Kidney glomerular epithelial cell (primary cell): ENCODE measurements at places on chromosomes 3 and 15.

DNA sequence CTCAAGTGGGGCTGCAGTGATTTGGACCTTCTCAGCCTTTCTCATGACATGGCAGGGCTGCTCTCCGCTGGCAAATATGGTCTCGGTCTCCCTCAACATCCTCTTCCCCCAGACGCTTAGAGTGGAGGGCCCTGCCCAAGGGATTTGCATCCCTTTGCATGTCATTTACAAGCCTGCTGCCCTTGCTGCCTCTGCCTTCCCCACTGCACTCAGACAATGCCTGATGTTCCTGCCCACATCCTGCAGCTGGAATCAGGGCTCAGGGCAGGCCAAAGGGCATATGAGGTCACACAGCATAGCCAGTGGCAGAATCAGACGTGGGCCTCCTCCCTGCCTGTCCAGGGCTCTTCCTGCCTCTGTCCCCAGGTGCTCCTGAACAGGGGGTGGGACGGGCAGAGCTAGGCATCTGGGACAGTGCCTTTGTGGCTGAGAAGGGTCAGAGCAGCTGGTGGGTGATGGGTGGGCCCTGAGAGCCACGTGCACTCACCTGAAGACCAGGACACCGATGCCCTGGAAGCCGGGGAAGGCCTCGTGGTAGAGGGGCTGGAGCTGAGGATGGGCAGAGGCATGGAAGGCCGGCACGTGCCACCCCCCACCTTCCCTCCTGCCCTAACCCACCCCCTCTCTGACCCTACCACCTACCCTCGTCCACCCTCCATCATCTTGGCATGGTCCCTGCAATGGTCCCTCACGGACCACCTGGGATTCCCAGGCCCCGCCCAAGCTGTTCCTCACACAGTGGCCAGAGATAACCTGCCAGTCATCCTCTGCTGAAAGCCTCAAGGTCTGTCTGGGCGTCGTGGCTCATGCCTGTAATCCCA, 27.4 kb upstream of the GOLGA6C start:
- no peak for DNase-seq

- DNase-seq: no peak
Observed at GRCh38 chr3:7520059-7520458, 659.1 kb downstream of the GRM7 start.

- no peak for DNase-seq
Observed at GRCh38 chr3:18114894-18115293, 310.2 kb downstream of the SATB1 start.

DNA sequence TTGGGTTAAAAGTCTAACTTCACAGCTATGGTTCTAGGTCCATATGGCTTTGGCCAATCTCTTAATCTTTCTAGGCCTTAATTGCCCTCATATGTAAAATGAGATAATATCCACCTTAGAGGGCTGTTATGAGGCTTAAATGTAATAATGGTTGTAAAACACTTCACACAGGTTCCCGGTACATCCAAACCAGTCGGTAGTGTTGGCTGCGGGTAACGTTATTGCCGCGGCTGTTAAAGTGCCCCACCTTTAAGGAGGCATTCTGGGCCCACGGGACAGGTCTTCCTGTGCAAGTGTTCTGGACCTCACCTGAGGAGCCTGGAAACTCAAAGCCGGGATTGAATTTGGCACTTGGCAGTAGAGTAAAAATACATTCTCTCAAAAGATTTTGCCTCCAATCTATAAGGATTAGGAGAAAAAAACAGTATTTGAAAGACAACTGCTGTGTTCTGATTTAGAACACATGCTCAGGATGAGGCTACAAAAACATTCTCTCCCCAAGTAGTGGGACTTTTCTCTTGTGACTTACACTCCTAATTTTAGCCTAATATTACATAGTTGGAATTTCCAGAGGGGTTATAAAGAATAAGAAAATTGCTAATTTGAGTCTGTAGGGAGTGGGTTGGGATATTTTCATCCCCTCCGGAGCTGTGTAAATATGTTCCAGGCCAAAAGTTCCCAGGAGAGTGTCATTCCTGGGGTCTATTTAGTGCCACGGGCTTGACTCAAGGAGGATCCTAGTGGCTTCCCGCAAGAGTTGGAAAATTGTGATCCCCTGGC, 44.9 kb upstream of the TSEN2 start:
- DNase-seq: no peak

DNA sequence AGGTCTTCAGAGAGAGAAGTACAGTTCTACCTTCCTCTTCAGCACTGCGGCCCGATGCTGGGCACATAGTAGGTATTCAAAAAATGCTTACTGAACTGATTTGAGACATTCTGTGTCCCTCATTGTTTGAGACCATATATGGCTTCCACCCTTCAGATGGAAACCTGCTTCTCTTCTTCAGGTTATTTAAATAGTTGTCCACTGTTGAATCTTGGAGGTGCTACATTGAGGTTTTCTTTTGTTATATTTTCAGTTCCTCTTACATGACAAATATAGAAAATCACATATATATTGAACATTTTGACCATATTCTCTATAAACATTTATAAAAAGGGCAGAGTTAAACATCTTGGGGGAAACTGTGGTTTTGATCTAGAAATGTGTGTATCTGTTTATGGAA, 200.2 kb upstream of the LRRC3B start:
- DNase-seq: no peak

GRCh38 chr15:38320866-38321265, 68.2 kb downstream of the SPRED1 start:
- no peak for DNase-seq

DNA sequence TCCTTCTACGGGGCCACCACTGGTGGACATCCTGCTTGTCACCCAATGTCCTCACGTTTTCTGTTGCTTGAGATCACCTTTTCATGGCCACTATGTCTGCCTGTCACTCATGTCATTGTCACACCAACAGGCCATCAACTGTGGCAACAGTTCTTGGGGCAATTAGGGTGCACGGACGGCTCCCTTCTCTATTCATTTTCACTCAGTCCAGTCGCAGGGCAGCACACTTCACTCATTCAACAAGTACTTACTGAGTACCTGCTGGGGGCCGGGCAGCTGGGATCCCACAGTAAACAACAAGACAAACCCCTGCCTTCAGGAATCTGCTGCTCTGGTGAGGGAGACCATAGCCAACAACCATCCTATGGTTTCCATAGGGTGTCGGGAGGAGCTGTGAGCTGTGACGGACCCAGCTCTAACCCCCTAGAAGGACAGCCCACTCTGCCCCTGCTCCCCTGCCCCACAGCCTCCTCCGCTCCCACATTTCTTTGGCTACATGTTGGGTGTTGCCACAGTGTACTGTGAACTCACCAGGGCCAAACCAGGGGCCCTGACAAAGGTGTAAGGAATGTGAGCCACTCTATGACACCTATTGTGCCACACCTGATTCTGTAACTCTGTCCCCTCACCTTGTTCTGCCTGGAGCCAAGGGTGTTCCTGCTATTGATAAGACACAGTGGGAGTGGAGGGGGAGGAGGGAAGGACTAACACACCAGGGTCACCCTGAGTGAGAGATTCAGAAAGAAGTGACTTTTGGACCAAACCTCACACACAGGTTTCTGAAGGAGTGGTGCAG, 1.9 kb downstream of the VILL start:
- DNase-seq: no peak
